ENCODE measurements at places on chromosomes 4 and X.

- DNase-seq: no peak
Measured at GRCh38 chr4:112485930-112486329, 30.1 kb downstream of the NEUROG2 start.

DNA sequence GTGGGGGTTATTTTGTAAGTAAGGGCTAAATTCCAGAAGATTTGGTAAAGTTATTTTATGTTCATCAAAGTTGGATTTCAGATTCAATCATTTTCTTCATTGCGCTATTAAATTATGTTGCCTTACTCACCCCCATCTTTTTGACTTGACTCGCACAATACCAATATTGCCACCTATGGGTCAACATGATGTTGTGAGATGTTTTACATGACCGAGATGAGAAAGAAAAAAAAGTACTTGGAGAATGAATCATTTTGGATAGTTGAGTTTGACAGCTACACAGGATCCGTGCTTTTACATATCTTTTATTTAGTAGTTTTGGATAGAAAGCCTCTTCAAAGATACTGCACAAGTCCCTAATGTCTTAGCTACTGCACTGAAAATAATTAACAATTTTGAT is 224.2 kb upstream of the EMCN start:
- DNase-seq: peak; percentile 17

DNA sequence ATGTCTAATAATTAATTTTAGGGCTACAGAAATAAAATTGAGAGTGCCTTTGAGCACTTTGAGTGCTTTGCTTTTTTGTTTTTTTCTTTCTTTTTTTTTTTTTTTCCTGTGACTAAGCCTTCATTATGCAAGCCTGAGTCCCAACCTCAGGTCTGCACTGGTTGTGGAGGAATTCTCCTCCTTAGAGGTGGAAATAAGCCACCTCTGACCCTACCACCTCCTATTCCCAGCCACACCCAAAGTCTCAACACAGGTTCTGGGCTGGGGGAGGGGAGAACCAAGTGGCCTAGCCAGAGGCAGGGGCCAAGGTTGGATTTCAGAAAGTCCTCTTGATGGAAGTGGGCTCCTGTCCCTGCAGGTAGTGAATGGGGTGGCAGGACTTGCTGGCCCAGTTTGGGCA is 180.2 kb downstream of the ARAP2 start:
- DNase-seq: no peak

GRCh38 chr4:169286562-169287301 is 16.0 kb upstream of the SH3RF1 start:
- no peak for DNase-seq

- peak; percentile 94 for DNase-seq
Measured at GRCh38 chr4:37644962-37645361, 41.2 kb downstream of the RELL1 start.

- DNase-seq: no peak
Measured at GRCh38 chr4:25756503-25756902, 100.9 kb downstream of the SLC34A2 start.

GRCh38 chr4:169152899-169153298 is 117.9 kb downstream of the SH3RF1 start:
- DNase-seq: no peak

Data from fibroblast of lung (primary cell).